CD8-positive, alpha-beta T cell (primary cell): ENCODE measurements at places on chromosomes 11 and 22.

- DNase-seq: no peak
Observed at GRCh38 chr11:76777876-76778275, 5.3 kb upstream of the TSKU start.

GRCh38 chr22:42844756-42845155, 12.3 kb downstream of the ARFGAP3 start:
- no peak for DNase-seq

DNA sequence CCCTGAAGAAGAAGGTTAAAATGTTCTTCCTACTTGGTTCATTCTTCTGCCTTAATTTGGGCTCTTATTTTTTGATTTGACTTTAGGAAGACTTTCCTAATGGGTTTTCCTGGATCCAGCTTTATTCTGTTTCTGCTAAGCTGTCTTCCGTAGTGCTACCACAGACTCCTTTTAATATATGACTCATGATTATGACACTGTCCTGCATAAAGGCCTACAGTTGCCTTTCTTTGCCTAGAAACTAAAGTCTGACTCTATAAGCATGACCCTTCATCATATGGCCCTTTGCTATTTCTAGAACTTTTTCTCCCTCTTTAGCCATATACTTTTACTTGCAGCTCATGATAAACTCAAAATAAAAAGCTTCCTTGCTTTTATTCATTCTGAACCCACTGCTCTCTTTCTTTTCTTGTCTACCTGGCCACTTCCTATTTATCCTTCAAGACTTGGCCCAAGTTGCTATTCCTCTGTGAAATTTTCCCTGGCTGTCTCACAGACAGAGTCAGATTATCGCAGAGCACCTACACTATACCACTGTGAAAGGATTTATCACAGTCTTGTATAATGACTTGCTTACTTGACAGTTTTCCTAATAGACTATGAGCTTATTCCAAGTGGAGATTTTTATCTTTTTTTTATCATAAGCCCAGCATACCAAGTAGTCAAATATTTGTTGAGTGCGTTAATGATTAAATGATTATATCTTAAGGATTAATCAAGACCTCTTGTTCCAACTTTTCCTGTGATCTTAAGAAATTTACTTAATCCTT, 24.7 kb downstream of the TBCEL start:
- DNase-seq: no peak

DNA sequence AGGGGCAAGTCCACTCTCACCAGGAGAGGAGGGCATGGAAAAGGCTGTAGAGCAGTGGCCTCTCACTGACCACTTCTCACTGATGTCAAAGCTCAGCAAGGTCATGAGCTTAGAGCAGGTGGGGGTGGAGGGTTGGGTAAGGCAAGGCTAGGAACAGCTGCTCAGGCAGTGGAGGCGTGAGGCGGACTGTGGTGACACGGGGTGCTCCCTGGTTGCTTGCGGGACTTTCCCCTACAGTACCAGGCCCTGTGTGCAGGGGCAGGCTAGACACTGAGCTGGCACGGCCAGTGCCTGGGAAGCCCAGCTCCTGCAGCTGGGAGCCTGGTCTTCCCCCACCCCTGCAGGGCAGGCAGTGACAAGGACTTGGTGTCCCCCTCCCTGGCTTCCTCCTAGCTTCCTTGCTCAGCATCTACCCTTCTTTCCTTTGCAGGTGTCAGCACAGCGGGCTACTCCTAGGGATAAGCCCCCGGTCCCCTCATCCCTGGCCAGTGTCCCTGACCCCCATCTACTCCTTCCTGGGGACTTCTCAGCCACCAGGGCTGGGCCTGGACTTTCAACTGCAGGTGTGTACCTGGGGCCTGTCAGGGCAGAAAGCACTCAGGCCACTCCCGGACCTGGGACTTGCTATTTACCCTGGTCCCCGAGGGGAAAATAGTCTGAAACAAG, 45.6 kb downstream of the PISD start:
- no peak for DNase-seq

GRCh38 chr11:28209906-28210305, 101.7 kb downstream of the METTL15 start:
- no peak for DNase-seq

DNA sequence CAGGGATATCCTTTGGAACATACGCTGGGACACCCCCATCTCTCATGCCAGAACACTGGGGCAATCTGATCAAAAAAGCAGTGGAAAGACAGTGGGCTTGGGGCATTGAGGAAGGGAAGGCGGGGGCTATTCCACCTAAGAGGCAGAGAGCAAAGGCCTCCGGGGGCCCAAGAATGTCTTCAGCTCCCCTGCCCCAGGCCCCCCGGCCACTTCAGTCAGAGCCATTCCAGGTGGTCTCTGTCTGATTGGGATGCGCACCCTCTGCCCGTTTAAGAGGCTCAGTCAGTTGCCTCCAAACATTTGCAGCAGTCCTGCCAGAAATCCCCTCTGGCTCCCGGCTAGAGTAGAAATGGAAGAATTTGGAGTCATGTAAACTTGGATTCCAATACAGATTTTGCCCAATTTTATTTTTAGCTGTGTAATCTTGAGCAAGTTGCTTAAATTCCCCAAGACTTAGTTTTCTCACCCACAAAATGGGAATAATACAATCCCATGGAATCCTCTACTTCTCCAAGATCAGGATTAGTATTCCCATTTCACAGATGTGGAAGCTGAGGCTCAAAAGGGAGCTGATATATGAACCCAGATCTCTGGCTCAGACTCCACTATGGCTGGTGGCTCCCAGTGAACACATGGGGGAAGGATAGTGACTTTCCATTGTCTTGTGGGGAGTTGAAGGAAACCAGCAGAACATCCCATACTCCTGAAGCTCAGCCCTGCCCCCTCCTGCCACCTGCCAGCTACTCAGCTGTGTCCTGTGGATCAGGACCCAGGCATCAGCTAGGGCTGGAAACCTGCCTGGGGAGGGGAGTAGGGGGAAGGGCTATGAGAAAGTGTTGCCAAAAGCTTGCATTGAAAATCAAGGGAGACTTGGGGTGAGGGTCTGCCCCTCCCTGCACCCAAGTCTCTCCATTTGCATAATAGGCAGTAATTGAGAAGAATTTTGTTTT, 6.1 kb upstream of the WNT11 start:
- DNase-seq: no peak

- no peak for DNase-seq
Observed at GRCh38 chr11:60084631-60085273, 3.7 kb upstream of the MS4A2 start.

DNA sequence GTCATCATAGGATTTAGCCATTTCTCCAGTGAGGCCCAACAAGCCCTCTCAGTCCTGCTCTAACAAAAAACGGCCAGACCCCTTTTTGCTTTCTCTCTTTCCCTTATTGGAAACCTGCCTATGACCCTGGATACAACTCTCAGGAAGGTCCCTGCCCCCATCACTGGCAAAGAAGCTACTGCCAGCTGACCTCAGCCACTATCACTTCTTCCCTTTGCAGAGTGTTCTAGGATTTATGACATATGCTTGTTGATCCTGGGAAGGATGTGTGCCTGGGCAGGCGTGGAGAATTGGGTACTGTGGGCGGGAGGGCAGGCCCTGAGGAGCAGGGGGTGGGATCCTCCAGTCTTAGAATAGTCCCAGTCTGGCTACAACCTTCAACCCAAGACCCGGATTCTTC, 7.5 kb downstream of the PGAP2 start:
- DNase-seq: no peak

- no peak for DNase-seq
Observed at GRCh38 chr11:119134389-119134978, 13.1 kb downstream of the HINFP start.

DNA sequence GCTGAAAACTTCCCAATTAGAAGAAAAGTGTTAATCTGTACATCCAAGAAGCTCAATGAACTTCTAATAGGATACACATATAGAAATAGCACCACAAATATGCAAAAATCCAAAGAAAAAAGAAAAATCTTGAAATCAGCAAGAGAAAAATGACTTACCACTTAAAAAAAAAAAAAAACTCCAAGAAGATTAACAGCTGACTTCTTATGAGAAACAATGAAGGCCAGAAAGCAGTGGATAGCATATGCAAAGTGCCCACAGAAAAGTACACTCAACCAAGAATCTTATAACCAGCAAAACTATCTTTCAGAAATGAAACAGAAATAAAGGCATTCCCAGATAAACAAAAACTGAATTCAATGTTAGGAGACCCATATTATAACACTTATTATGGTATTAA, 29.9 kb upstream of the OR5B12 start:
- no peak for DNase-seq

DNA sequence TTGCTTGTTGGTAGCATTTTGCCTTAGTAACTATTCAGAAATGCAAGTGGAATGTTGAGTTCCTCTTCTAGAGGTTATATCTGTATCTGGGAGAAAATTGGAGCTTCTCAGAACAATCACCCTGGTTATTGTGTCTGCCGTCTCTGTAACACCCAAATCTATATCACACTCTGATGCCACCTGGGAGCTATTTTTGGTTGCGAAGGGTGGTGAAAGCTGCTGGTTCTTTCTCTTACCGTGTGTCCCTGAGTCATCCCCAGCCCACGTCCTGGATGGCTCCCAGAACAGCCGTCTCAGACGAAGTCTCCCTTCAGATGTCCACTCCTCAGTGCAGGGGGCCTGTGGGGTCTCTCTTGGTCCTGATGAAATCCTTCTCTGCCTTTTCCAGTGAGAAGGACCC, 83.5 kb downstream of the C22orf31 start:
- no peak for DNase-seq

DNA sequence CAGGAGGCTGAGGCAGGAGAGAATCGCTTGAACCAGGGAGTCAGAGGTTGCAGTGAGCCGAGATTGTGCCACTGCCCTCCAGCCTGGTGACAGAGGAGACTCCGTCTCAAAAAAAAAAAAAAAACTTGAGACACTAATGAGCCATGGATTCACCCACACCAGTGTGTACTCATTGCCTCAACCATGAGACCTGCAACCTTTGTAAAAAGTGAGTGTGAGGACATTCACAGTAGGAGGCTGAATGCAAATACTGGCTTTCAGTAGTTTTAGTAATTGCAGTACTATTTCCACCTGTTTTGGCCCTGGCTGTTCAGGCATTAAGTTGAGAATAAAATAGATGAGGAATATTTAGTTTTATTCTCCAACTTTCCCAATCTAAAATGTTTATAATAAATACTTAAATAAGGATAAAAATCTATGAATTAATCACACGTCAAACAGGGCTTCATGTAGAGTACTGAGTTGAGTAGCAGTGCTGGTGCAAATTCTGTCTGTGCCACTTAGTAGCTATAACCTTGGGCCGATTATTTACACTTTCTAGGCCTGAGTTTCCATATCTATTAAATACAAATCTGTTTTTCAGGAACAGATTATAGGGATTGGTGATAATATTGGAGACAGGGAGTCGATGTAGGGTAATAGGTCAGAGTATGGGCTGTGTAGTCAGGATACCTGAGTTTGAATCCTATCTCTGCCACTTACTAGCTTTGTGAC, 72.8 kb downstream of the PPP2R1B start:
- no peak for DNase-seq

- no peak for DNase-seq
Observed at GRCh38 chr11:28963187-28963586, 855.0 kb downstream of the METTL15 start.

DNA sequence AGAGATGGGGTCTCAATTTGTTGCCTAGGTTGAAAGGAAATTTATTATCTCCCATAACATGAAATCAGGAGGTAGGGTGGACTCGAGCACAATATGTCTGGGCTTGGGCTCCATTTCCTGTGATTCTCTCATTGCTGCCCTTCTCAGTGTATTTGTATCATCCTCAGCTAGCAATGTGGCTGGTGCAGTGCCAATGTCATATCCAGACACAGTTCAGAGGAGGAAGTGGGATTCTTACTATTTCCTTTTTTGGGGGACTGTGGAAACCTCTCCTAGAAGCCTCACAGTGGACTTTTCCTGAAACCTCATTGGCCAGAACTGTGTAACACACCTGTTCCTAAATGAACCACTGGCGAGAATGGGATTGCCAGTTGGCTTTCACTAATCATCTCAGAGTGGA, 21.0 kb upstream of the SWAP70 start:
- no peak for DNase-seq
